ENCODE measurements at places on chromosomes 4 and X.

GRCh38 chrX:38558686-38559085 lies 2.7 kb upstream of the TSPAN7 start:
- DNase-seq, result no peak

- no peak for DNase-seq
These were observed 6.2 kb upstream of the OSTC start for GRCh38 chr4:108644237-108644636.

DNA sequence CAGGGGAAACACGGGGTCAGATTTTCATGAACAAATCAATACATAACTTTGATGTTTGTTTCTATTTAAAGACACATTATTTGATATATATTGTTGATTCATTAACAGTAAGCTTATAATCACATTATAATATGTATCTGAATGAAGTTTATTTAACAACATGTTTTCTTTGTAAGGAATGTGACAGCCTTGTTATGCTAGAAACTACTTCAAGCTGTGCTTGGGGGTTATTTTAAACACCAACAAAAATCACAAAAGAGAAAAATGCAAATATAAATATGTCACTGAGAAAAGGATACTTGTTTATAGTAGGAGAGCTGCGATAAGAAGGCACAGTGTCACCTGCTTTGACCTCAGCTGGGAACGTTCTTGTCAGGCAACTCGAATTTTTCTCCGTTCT lies 354.6 kb upstream of the AGA start:
- no peak for DNase-seq

GRCh38 chr4:147481577-147482109 lies 746 bp downstream of the EDNRA start:
- no peak for DNase-seq

DNA sequence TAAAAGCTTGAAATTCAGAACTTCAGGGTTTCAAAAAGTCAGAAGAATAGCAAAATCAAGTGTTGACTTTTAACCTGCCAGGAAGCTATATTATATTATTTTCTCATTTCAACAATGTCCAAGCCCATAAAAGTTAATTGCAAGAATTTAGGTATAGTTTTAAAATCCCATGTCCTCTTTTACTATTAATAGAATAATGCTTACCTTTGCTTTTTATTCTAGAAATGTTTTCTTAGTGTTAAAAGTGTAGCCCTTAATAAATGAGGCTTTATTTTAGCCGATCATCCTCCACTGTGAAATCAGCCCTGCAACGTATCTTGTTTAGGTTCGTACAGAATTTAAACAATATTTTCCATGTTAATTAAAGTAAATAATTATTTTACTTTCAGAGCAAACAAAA lies 31.5 kb downstream of the TMA16 start:
- no peak for DNase-seq

DNA sequence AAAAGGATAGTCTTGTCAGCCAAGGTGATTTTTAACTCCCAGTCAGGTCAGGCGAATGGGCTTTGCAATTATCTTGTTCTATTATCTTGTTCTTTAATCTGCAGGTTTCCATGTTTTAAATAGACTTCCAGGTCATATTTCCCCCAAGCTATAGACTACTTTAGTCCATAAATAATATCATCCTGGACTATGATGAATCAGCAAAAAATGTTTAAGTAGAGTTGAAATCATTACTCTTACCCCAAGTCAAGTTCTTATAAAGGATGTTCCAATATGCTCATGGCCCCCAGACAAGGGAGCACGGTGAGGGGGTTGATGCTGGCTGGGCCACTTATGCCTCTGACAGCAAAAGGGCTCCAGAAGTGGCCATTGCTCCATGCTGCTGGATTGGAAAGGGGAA lies 75.1 kb downstream of the SLC2A9 start:
- DNase-seq, result no peak

- DNase-seq, result no peak
These were observed 175.1 kb downstream of the AR start for GRCh38 chrX:67718926-67719325.

DNA sequence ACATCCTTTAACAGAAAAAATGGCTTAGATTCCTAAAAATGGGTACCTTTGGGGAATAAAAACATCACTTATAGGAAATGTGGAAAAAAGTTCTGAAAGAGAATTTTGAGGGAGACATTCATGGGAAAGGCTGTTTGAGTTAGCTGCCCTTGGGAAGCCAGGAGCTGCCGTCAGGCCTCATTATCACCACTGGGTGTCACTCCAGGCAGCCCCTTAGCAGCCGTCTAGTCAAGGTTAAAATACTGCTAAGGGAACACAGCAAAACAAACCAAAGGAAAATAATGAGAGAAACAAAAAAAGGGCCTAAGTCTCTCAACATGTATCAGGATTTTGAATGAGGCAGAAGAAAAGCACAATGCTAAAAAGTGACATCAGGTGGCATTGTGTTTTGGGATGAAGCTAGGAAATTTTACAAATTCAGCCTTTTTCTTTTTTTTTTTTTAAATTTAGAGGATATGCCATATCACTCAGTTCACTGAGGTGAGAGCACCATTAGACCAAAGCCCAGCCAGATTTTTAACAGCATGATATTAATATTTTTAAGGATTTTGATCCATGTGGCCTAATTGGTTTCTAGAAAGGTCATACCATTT lies 235.3 kb downstream of the GPAT3 start:
- no peak for DNase-seq

DNA sequence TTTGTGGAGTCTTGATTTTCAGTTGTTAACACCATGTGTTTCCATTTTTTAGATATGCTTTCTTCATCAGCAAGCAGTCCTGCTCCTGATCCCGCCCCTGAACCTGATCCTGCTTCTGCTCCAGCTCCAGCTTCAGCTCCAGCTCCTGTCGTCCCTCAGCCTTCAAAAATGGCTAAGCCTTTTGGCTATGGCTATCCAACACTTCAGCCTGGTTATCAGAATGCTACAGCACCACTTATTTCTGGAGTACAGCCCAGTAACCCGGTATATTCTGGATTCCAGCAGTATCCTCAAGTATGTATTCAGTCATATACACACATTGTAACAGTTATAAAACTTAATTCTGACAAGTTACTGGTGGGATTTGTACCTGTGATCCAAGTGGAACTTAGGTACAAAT lies 60.9 kb downstream of the SEC24B start:
- DNase-seq, result no peak

DNA sequence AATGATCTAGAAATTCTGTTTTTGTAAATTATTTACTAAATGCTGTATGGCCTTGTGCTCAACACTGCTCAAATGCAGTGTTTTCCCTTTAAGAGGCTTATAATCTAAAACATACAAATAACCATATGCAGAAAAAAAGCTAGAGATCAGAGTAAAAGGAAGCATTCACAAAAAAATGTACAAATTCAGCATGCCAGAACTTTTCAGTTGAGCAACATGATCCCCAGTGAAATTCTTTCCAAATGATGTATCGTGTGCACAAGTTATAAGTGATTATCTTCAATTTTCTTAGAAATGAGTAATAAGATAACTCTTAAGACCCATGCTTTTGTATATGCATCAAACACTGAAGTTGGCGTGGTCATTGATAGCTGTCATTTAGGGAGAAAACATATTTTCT lies 5.0 kb downstream of the GPC3 start:
- DNase-seq, result no peak

DNA sequence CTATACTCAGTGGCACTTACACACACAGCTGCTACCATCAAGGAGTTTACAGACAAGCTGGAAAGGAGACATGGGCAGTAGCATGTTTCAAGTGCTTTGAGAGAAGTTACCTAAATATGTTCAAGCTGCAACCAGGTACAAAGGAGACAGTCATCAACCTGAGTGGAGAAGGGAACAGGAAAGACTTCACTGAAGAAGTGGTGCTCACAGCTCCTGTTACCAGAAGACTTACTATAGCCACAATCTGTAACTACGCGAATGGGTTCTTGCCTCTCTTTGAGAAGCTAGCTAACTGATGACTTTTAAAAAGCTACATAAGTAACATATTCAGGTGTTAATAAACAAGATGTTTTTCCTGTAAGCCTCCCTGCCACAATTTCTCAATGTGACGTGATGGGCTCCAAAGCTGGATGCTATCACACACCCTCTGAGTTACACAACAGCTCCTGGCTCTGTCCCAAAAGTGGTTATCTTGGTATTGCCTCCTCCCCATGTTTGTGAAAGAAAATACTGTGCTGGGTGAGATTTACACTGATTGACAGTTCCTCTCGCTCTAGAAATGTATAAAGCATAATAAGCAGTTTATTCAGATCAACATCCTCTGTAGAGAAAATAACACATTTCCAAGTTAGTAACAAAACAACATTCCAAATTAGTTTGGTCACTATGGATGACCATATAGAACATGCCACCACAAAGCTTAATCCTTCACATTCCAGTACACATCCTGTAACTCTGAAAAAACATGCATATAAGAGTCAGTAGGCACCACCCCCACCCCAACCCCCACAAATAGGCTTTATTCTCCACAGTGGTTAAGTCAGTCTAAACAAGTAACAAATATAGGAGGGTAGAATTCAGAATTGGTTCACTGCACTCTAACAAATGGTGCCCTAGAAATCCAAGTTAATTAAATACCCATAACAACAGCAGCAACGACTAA lies 81.8 kb downstream of the FRYL start:
- no peak for DNase-seq

DNA sequence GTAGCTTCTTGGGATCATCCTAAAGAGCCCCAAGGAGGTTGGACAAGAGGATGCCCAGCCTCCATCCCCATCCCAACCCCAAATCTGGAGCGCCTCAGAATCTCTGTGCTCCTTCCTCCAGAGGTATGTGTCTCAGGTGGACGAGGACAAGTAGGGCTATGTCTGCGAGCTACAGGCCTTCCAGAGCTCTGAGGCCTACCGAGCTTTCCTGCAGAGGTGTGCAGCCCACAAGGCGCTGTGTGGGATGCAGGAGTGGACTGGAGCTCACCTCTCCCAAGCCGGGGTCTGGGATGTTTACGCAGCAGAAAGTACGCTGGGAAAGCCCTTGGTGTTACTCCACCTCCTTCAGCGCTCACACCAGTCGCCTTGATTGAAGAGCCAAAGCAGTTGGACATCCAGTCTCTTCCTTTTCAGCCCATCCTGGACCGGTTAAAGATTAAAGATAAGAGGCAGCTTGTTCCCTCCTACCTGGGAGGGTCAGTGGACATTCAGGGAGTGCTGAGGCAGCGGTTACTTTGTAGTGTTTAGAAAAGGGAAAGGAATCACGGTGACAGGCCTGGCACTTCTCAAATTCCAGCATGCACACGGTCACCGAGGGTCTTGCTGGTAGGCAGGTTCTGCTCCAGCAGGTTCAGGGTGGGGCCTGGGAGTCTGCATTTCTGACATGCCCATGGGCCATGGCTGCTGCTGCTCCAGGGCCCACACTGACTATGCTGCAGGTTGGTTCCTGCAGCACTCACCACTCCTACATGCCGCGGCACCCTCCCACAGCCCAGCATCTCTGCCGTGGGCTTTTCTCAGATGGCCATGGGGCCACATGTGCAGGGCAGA lies 29.5 kb upstream of the JAKMIP1 start:
- no peak for DNase-seq

GRCh38 chrX:130024127-130024526 lies 41.7 kb downstream of the BCORL1 start:
- peak; percentile 57 for DNase-seq

DNA sequence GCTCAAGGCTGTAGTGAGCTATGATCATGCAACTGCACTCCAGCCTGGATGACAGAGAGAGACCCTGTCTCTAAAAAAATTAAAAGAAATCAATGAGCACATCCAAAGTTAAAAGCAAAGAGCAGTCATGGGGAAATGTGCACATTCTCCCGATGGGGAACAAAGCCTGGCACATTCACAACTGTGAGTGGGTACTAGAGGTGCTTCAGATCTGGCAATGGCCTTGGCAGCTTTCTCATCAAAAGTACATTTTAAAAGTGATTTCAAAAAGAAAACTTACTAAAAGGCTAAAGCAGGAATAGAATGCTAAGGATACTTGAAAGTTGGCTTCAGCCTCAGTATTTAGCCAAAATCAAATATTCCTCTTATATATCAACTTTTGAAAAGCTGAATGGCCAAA lies 145.9 kb upstream of the MAOA start:
- no peak for DNase-seq

All from stimulated activated CD4-positive, alpha-beta T cell treated with anti-CD3 and anti-CD28 coated beads, Interleukin-15, amount 100 ng/mL, for 1 hour (primary cell).